Heart right ventricle (tissue), 16 donors: ENCODE measurements at places on chromosomes 16 and 17.

DNA sequence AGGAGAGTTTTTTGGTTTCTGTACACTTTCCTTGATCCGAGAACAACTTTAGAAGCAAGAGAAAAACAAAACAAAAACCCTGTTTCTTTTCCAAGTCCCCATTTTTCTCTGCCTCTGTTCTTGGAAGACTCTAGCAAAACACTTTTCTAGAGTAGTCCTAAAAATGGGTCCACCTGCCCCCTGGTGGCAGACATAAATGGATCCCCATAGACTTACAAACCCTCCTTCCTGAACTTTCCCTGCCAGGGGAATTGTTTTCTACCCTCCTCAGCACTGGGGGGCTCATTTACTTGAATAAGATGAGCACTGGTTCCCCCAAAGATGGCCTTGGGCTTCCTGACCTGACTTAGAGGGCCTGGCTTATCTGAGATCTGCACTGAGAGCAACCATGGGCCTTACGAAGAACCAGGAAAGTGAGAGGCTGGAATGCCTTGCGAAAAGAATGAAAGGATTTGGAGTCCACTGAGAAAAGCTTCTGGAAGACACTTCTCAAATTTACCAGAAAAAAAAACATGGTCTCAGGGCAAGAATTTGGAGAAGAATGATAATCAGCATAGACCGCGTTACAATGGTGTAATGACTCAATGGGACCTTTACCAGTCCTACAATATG lies 48.0 kb upstream of the CDYL2 start:
- H3K4me3 ChIP-seq: no peak overlapping the region
- H3K4me1 ChIP-seq: no peaks in the 10 kb centered on the region
- no peaks in the 10 kb centered on the region for H3K27me3 ChIP-seq
- H3K27ac ChIP-seq: no peak overlapping the region

DNA sequence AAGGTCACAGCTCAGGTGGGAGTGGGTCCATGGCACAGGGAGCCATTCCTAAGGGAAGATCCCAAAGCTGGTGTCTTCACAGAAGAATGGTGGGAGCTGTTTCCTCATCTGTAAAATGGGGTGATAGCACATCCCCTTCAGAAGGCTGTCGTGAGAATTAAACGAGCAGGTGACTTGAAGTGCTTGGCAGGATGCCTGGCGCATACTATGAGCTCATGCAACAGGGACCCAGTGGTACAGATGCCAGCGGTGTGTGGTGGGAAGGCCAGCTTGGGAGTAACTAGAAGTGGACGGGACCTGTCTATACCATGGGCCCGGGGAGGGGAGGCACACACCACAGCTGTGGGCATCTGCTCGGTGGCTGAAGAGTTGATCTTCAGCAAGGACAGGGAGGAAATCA lies 189.3 kb upstream of the TNRC6C start:
- H3K27ac ChIP-seq: no peak overlapping the region
- no peaks in the 10 kb centered on the region for H3K27me3 ChIP-seq
- H3K4me1 ChIP-seq: peaks cover 14% of the 10 kb centered on the region
- H3K36me3 ChIP-seq: no peaks in the 10 kb centered on the region

- H3K4me3 ChIP-seq: no peak overlapping the region
- no peak overlapping the region for H3K27ac ChIP-seq
- no peaks in the 10 kb centered on the region for H3K27me3 ChIP-seq
- no peaks in the 10 kb centered on the region for H3K4me1 ChIP-seq
- no peak for DNase-seq
Measured at GRCh38 chr17:72710834-72711233, 381.7 kb downstream of the SLC39A11 start.

DNA sequence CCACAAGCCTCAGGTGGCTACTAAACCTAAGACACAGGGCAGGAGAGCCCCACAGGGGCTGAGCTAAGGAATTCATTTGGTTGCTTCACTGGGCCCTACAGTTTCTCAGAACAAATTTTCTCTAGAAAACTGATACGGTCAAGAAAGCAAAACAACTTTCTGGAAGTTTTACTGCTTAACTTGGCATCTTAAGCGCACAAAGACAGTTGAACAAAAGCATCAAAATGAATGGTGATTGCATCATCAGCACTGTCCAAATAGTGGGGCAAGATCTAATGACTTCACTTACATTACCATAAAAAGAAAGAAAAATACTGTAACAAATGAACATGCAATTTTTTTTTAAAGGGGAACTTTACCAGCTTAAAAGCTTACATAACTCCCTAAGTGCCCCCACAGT lies 47.6 kb downstream of the XPO6 start:
- no peaks in the 10 kb centered on the region for H3K4me1 ChIP-seq
- H3K27ac ChIP-seq: no peak overlapping the region
- H3K27me3 ChIP-seq: no peaks in the 10 kb centered on the region

- H3K36me3 ChIP-seq: no peaks in the 10 kb centered on the region
- H3K27me3 ChIP-seq: no peaks in the 10 kb centered on the region
- no peaks in the 10 kb centered on the region for H3K4me1 ChIP-seq
- DNase-seq: no peak
Measured at GRCh38 chr16:59540621-59541020, 806.5 kb upstream of the GOT2 start.

DNA sequence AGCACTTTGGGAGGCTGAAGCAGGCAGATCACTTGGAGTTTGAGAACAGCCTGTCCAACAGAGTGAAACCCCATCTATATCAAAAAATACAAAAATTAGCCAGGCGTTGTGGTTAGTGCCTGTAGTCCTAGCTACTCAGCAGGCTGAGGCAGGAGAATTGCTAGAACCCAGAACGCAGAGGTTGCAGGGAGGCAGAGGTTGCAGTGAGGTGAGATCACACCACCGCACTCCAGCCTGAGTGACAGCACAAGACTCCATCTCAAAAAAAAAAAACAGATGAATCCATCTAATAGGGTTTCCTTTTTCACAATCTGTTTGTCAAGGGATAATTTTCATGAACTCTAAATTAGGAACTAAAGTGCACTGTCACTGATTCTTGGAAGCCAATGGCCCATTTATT lies 99.0 kb downstream of the PARN start:
- no peak for DNase-seq
- H3K36me3 ChIP-seq: peaks cover 3% of the 10 kb centered on the region
- H3K4me3 ChIP-seq: no peak overlapping the region
- no peak overlapping the region for H3K27ac ChIP-seq
- no peaks in the 10 kb centered on the region for H3K27me3 ChIP-seq

GRCh38 chr17:1125788-1126145 lies 54.0 kb downstream of the ABR start:
- no peaks in the 10 kb centered on the region for H3K27me3 ChIP-seq
- H3K4me3 ChIP-seq: no peak overlapping the region
- H3K27ac ChIP-seq: no peak overlapping the region

DNA sequence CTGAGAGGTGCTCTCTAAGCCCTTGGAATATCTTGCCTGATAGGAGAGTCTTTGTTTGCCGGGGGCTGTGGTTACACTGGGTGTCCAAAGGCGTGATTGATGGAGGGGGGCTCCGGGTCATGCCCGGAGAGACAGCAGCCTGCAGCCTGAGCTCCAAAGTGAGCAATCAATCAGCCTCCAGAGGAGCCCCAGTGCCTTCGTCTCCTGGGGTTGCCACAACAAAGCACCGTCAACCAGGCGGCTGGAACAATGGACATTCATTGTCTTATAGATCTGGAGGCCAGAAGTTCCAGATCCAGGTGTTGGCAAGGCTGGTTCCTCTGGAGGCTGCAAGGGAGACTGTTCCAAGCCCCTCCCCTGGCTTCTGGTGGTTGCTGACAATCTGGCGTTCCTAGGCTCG lies 24.0 kb upstream of the GINS2 start:
- H3K27ac ChIP-seq: no peak overlapping the region
- peaks cover 24% of the 10 kb centered on the region for H3K4me1 ChIP-seq
- no peaks in the 10 kb centered on the region for H3K36me3 ChIP-seq

DNA sequence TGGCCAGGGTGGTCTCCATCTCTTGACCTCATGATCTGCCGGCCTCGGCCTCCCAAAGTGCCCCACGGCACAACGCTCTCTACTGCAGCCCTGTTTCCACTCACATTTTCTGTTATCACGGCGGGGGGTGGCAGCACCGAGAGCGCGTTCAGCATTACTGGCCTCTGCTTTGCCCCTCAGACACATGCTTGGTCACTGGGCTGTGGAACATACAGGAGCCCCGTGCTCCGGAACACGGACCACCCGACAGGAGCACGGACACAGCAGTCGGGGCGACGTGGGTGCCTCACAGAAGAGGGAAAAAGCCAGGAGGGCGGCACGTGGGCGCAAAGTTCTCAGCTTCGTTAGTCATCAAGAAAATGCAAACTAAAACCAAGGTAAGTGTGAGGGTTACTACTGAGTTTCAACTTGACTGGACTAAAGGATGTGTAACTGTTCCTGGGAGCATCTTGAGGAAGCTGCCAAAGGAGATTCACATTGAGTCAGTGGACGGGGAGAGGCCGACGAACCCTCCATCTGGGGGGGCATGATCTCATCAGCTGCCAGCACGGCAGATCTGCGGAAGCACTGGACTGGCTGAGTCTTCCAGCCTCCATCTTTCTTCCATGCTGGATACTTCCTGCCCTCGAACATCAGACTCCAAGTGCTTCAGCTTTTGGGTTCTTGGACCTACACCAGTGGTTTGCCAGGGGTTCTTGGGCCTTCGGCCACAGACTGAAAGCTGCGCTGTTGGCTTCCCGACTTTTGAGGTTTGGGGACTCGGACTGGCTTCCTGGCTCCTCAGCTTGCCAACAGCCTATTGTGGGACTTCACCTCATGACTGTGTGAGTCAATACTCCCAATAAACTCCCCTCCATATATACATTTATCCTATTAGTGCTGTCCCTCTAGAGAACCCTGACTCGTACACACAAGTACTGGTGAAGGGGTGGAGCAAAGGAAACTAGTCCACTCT lies 106.8 kb downstream of the ZNF778 start:
- no peak for DNase-seq
- no peak overlapping the region for H3K27ac ChIP-seq
- H3K4me1 ChIP-seq: peaks cover 72% of the 10 kb centered on the region
- peaks cover 7% of the 10 kb centered on the region for H3K36me3 ChIP-seq
- no peak overlapping the region for H3K4me3 ChIP-seq
